CD14-positive monocyte (primary cell): ENCODE measurements at places on chromosomes 7 and 10.

DNA sequence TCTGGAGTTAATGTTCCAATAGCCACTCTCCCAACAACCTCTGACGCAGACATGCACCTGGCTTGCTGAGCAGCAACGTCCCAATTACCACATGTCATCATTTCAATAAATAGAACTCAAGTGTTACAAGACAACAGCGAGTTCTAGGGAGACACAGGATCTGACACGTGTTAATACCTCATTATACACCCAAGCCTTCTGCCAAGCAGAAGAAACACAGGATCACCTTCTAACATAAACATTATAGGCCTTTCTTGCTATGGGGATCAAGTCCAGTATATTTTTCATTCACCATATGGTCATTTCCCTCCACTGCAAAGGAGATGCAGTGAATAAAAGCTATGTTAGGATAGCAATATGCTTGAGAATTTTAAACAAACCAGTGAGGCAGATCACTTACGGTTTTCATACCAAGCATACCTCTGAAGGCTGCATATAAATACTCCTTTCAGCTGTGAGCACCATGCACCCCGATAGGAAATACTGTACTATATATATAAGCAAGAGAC is 74.2 kb downstream of the JAZF1 start:
- DNase-seq, result no peak

DNA sequence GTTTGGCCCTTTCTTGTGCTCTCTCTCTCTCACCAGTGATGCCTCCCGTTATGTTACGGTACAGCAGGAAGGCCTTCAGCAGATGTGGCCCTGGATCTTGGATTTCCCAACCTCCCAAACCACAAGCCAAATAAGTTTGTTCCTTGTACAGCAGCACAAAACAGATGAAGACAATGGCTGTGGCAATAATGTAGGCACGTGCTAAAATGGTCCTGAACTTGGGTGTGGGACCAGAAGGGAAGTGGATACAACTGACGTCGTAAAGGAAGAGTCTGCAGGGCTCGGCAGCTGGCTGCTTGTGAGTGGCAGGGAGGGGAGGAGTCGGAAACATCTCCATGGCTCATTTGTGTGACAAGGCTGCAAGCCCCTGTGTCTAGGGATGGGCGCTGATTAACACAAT is 26.8 kb downstream of the PROSER2 start:
- peak; percentile 95 for DNase-seq

DNA sequence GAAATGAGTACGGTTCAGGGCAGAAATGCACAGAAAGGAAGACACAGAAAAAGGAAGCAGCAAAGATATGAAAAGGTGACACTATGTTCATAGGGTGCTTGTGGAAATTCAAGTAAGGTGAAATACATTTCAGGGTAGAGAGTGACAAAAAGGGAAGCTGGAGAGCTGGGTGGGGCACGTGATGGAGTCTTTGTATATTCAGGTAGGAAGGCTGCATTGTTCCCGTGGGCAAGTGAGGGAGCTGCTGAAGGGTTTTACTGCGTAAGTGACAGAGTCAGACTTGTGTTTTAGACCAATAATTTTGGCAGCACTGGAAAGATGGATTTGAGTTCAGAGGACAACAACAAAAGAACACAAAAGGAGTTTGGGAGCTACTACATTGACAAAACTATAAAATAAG is 35.3 kb upstream of the ANK3 start:
- no peak for DNase-seq

DNA sequence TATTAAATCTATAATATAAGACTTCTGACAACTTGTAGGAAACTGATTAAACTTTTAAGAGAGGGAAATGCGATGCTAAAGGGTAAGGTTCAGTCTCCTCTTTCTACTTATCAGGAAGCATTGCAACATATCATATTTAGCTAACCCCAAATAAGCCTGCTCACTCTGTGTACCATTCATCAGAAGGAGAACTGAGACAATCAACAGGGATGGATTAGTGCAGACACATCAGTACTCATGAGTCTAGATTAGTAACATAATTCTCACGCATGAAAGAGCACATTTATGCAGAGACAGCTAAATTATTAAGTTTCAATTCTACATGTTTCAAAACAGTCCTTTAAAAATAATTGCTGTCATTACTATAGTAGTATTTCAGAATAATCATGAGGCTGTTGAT is 354.2 kb upstream of the ZWINT start:
- no peak for DNase-seq

DNA sequence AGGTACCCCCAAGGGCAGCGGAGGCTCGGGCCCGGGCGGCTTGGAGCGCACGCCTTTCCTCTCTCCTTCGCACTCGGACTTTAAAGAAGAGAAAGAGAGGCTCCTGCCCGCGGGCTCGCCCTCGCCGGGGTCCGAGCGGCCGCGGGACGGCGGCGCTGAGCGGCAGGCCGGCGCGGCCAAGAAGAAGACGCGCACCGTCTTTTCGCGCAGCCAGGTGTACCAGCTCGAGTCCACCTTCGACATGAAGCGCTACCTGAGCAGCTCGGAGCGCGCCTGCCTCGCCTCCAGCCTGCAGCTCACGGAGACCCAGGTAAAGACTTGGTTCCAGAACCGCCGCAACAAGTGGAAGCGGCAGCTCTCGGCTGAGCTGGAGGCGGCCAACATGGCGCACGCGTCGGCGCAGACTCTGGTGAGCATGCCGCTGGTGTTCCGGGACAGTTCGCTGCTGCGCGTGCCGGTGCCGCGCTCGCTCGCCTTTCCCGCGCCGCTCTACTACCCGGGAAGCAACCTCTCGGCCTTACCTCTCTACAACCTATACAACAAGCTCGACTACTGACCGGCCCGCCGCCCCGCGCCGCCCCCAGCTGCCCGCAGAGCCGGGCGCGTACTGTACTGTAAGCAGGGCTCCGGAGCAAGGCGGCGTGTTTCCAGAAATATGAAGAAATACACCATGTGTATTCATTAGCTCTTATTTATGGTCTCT is 1.8 kb downstream of the HMX2 start:
- DNase-seq, result no peak

DNA sequence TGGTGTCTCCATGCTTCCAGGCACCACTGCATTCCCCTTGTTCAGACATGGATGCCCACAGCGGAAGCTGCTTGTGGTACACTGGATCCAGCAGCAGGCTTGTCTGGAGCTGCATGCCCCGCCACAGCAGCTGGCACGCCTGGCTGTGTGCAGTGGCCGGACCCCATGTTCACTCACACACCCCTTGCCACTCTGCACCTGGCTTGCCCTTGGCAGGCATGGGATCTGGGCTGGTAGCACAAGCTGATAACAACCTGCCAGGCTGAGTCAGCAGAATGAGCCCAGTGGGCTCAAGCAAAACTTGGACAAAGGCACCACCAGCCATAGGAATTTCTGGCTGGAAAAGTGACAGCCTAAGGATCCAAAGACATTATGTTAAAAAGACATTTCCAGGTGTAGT is 91.8 kb upstream of the TMEM168 start:
- no peak for DNase-seq

- no peak for DNase-seq
Observed at GRCh38 chr10:86944907-86945306, 12.5 kb downstream of the MMRN2 start.

DNA sequence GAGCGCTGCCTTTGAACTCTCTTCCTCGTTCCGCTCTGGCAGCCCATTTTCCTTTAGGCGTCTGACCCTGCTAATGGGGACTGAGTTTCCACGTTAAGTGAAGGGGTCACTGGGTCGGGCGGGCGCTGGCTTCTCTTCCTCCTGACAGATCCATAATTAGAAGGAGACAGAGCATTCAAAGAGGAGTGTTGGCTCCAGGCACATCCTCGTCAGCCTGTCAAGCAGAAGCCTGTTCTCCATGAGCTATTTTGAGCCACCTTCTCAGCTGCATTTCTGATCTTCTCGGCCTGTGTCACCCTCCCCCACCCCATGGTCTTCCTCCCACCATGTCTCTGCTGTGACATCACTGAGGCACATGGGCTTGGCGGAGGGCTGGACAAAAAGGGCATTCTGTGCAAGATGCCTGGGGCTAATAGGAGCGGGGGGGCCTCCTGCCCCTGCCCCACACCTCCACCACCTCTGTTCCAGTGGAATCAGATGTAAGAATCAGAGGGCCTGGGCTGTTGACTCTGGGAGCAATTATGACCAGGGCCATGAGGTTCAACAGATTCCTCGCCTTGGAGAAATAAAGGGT is 248.1 kb downstream of the PLXNA4 start:
- no peak for DNase-seq

DNA sequence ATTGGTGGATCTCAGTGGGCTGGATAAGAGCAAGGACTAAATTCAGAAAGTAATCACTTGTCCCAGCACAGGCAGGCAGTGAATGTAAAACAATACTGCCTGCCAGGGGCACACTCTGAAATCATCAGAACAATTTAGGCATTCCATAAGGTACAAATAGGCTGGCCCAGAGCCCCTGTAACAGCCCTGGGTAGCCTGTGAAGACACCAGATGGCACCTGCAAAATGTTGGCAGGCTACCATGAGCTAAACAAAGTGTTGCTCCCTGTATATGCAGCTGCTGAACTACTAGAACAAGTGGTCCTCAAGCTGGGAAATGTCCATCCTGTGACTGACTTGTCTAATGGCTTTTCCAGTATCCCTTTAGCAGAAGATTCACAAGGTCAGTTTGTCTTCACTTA is 3.0 kb upstream of the PRSS37 start:
- no peak for DNase-seq

- no peak for DNase-seq
Observed at GRCh38 chr10:101478956-101479355, 109.1 kb downstream of the POLL start.

- DNase-seq, result no peak
Observed at GRCh38 chr7:156118248-156118645, 306.0 kb upstream of the SHH start.

DNA sequence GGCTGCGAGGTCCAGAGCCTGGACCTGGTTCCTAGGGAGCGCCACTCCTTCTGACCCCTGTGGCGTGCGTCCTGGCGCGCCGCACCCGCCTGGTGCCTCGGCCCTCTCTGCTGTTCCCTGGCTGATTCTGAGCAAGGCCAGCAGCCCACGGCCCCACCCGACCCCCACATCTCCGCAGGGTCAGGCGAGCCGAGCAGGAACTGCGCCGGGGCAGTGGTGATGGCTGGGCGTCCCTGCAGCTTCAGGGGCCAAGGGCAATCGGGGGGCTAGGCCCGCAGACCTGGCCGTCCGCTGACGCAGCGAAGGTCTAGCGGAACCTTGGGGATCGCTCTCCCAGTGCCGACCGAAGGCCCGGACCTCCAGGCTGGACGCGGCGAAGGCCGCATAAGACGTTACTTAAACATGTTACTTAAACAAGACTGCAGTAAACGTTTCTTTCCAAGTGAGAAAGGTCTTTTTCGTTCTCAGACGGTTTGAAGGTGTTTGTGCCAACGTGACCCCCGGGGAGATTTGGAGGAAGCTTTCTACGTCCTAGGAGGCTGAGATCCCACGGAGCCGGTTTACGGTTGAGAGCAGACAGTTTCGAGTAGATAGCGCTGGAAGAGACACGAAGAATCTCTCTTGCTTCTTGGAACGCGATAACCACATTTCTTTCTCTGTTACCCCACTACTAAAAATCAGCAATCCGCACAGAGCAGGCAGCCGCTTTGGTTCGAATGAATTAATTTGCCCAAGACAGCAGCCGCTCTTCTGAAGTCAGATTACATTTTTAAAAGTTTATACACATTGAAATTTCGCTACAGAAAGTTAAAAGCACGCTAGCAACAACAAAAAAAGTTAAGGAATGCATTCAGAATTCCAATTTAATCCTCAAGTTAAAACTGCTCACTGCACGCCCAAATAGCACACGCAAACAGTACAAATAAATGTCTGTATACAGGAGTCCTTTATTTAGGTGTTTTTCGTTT is 4.9 kb upstream of the NKX2-3 start:
- DNase-seq, result no peak

- no peak for DNase-seq
Observed at GRCh38 chr7:74568658-74569057, 88.9 kb upstream of the GTF2I start.

- DNase-seq, result no peak
Observed at GRCh38 chr7:2289111-2289586, 25.1 kb downstream of the SNX8 start.

DNA sequence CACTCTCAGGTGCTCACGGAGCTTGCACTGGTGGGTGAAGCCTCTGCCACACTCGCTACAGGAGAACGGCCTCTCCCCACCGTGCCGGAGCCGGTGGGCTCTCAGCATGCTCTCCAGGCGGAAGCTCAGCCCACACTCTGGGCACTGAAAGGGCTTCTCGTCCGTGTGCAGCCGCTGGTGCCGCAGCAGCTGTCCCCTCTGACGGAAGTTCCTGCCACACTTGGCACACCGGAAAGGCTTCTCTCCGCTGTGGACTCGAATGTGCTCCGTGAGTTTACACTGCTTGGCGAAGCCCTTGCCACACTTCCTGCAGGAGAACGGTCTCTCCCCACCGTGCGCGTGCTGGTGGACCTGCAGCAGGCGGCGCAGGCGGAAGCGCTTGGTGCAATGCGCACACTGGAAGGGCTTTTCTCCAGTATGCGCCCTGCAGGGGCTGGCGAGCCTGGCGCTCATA is 19.3 kb downstream of the ZNF786 start:
- DNase-seq, result peak; percentile 9

GRCh38 chr10:100653957-100654781 is 91.2 kb upstream of the PAX2 start:
- DNase-seq, result no peak

GRCh38 chr7:115693779-115694178 is 336.8 kb downstream of the TFEC start:
- no peak for DNase-seq

GRCh38 chr10:77328272-77328816 is 309.3 kb downstream of the KCNMA1 start:
- DNase-seq, result no peak

GRCh38 chr7:53358269-53358668 is 322.8 kb downstream of the POM121L12 start:
- no peak for DNase-seq

GRCh38 chr7:6385110-6385781 is 62.5 kb downstream of the DAGLB start:
- DNase-seq, result peak; percentile 73
